ENCODE measurements at places on chromosomes 6 and 20. TPM values are rescaled to one million over a fixed set of nuclear protein-coding genes. Genes with fewer than 3 reads are reported as not detected.

DNAH8 gene
- under 0.01 TPM for total RNA-seq

PRR18 gene
- total RNA-seq = 0.25 TPM

SLC16A10 gene
- total RNA-seq = 7.6 TPM

ADISSP gene
- total RNA-seq = 19.9 TPM

FHL5 gene
- 0.74 TPM for total RNA-seq
